ENCODE measurements at places on chromosomes 7 and 10.
A peak's percentile ranks its signal among the peaks of the same experiment; 100 is the strongest.

DNA sequence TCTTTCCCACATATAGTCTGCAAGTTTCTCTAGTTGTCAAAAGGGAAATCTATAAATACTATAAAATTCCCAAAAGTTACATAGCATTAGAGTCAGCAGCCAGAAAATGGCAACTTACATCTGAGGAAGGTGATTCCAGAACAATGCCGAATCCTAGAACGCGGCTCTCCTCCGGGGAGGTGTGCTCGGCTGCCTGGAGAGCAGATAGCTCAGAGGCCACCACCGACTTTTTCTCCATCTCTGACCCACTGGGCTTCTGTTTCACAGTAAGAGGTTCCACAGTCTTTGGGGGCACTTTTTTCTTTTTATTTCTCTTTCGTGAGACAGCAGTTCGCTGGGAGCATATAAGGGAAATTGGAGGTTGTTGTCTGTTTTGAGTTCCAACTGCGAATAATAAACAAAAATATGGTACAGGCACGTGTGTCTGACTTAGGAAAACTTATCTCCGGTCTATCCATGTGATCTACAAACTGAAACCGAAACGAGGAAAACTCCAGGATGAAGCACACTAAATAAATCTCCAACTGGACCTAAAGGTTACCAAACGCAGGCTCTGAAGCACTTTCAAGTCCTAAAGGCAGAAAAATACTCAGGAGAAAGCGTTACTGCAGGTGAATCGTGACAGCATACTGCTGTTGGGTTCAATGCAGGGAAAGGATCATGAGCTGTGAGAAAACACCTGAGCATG lies 36.2 kb downstream of the BEND7 start:
- no peak for DNase-seq

- no peak for DNase-seq
Observed at GRCh38 chr7:131511774-131512535, 44.5 kb downstream of the PODXL start.

- DNase-seq, result peak; percentile 34
Observed at GRCh38 chr7:44307301-44307900, 18.0 kb downstream of the CAMK2B start.

DNA sequence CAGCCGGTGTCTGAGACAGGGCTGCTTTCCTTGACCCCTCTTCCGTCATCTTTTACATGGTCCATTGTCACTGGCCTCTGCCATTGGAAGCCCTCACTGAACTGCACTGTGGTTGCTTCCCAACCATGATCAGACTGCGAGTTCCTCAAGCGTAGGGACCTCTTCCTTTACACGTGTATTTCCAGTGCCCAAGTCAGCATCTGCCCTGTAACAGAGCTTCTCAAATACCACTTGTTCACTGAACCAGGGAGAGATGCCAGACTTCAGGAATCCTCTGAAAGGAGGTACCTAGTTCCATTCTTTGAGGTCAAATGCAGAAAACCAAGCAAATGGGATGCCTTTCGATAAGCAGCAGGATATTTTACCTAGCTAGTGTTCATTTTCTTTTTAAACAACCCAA lies 145.1 kb downstream of the NRP1 start:
- DNase-seq, result no peak

GRCh38 chr10:103120977-103121735 lies 71.9 kb downstream of the NT5C2 start:
- DNase-seq, result no peak

DNA sequence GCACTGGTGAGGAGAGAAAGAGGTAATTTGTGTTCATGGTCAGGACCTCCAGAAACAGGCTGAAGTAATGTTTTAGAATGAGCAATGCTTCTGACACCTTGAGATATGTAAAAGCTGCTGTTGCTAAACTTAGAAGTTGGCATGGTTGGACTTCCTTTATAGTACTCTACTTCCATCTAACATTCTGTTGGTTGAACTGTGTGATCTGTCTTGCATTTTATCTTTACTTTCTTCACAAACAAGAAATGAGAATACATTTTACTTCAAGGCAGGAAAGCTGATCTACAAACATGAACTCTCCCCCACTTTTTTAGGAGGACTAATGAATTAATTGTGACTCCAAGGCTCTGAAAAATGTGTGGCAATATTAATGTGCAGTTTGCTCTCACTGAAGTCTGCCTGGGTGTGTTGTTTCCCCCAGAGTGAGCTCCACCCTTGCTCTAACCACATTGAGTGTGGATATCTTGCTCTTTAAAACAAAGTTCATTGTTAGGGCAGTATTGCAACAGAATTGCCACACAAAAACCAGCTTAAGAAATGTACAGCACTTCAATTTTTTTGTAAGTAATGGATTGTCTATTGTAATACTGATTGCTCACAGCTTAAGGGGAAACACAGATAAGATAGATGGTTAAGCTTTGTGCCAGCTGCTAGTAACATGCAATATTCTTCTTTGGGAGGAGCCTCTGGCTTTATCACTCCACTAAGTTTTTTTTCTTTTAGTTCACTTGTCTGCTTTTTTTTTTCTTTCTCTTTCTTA lies 69.0 kb downstream of the ADD3 start:
- no peak for DNase-seq

GRCh38 chr7:1719913-1720312 lies 49.8 kb downstream of the ELFN1 start:
- DNase-seq, result no peak

- DNase-seq, result no peak
Observed at GRCh38 chr10:19412531-19412930, 363.9 kb downstream of the MALRD1 start.

DNA sequence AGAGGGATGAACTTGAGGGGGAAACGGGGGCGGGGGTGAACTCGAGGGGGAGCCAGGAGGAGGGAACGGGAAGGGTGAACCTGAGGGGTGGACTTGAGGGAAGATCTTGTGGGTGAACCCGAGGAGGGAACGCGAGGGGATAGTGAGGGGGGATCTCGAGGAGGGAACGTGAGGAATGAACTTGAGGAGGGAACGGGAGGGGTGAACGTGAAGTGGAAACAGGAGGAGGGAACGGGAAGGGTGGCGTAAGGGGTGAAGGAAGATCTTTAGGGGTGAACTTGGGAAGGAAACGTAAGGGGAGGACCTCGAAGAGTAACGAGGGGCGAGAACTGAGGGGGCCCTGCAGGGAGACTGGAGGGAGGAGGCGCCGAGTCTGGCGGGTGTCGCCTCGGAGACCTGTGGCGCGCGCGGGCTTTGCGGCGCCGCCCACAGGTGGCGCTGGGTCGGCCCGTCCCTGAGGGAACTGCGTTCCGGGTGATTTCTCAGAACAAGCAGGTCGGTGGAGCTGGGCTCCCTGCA lies 651 bp downstream of the MYO3A start:
- no peak for DNase-seq

GRCh38 chr7:106731187-106731586 lies 70.2 kb upstream of the CCDC71L start:
- peak; percentile 52 for DNase-seq

- DNase-seq, result no peak
Observed at GRCh38 chr7:91883676-91884362, 3.3 kb upstream of the MTERF1 start.

DNA sequence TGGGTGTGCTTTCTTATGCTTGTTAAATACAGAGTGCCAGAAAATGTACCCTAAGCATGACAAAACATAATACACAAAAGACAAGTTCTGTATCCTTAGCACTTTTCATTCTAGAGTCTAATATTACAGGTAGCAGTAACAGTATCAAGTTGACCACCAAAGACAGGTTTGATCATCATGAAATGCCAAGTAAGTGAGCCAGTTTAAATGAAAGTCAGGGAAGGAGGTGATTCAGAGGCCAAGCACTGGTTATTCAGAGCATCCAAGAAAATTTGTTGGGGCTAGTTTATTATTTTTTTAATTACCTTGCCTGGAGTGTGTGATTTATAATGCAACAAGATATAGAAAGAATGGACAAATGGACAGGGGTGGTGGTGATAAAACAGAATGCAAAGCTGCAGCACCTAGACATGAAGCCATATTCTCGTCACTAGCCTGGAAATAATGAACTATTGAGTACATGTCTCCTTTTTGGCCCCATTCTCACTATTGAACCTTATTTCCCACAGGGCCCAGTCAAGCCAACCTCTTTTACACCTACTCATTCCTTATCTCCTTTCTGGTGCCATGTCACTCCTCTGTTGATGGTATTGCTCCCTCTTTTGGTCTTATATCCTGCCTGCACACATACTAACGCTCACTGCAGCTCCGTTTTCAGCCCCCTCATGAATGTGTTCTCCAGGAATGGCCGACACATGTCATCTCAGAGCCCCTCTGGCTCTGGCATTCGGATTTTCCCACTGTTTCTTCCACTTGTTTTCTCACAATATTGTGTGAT lies 78.6 kb upstream of the GLCCI1 start:
- no peak for DNase-seq

- DNase-seq, result no peak
Observed at GRCh38 chr10:27717861-27718260, 27.8 kb downstream of the MKX start.

DNA sequence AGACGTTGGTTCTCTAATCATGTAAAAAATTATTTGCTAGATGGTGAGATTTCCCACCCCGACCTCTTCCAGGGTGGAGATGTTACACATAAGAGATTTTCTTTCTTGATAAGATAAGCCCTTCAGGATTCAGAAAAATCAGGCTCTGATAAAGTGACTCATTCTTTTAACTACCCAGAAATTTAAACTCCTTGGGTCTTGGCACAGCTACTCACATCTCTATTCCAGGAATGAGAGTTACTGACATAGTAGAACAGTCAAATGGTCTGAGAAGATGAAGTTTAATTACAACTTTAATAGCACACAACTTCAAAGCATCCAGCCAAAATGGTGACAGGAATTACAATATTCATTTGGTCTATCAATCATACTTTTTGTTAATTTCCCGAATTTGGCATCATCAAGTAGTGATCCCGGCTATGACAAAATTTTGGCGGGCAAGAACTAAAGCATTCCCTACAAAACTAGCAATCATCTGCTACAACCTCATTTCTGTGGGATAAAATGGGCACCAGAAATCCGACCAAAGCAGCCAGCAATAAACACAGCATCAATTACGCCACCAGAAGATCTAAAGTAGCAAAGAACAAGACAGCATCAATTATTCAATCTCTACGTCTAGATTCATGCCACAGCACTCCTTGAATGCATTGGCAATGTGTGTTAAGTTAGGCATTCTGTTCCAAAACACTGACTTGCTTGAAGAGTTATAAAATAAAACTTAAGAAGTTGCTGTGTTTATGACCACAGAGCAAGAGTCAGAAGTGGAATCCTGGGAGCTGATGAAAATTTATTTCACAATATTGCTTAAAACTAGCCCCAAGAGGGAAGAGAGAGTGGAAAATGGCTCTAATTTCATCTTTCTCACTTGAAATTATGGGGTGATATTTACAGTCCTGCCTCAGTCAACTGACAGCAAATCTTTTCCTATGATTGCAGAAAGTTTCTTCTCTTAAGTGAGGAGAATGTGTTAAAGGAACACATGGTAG lies 565.7 kb upstream of the ANKRD30A start:
- DNase-seq, result no peak

DNA sequence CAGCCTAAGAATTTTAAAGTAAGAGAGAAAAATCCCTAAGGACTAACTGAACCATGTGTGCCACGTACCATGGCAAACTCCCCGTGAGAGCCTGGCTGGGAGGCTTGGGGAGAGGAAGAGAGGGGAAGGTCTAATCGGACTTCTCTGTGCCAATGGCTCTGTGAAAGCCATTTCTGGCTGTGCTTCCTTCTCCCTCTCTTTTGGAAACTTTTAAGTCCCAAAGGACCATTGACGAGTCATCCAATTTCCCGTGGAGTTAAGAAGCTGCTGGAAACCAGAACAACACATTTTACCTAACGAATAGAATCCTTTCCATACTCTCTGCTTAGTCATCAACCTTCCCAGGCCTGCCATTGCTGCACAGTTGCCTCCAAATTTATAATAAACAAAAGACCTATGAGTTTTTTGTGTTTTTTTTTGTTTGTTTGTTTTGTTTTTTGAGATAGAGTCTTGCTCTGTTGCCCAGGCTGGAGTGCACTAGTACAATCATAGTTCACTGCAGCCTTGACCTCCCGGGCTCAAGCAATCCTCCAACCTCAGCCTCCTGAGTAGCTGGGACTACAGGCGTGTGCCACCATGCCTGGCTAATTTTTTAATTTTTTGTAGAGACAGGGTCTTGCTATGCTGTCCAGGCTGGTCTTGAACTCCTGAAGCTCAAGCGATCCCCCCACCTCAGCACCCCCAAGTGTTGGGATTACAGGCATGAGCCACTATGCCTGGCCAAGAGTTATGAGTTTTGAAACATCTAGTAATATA lies 13.2 kb downstream of the LAMB1 start:
- DNase-seq, result no peak

GRCh38 chr10:71842856-71843686 lies 8.0 kb downstream of the PSAP start:
- no peak for DNase-seq

GRCh38 chr7:105224884-105225651 lies 163.7 kb downstream of the SRPK2 start:
- DNase-seq, result no peak

DNA sequence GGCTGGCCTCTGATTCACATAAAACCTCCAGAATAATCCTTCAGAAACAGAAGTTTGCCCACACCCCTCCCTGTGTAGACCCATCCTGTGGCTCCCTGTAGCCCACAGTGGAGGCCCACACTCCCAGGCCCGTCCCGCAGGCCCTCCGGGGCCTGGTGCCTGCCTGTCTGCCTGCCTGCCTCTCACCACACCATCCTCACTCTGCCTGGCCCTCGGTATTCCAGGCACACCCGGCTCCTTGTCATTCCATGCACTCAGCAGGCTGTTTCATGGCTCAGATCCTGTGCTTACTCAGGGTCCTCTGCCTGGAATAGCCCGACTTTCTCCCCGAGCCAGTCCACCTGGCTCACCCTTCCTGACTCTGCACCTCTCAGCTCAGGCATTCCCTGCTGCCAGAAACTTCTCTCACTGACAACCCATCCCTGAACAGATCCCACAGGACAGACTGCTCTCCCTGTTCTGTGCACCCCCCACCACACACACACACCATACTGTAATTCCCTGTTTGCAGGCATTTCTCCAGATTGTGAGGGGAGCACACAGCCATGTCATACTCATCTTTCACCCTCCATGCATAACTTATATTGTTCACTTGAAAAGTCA lies 498.0 kb upstream of the ZMIZ1 start:
- DNase-seq, result no peak

DNA sequence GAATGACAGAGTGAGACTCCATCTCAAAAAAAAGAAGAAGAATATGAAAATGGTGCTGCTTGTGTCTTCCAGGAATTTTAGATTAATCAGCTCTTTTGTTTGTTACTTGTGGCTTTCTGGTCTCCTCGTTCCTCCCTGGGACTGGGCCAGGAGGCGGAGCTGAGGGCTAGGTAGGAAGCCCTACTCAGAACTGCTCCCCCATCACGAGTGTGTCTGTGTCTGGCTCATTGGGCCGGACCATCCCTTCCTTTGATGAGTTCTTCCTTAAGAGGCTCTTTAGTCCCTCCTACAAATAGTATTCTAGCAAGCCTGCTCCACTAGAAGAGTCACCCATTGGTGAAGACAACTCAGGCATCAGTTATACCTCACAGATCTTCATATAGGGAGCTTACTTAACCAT lies 56.8 kb upstream of the YAE1 start:
- no peak for DNase-seq

GRCh38 chr7:149860821-149861727 lies 12.7 kb upstream of the ATP6V0E2 start:
- no peak for DNase-seq

- DNase-seq, result peak; percentile 92
Observed at GRCh38 chr10:28975891-28976531, 298.7 kb downstream of the BAMBI start.

All from NCI-H345 (cell line).